ENCODE measurements at places on chromosomes 2 and 18. TPM values are rescaled to one million over a fixed set of nuclear protein-coding genes. Genes with fewer than 3 reads are reported as not detected.

- H3K36me3 ChIP-seq: no peaks in the 10 kb centered on the region
- no peaks in the 10 kb centered on the region for H3K4me1 ChIP-seq
- H3K4me3 ChIP-seq: no peak overlapping the region
- H3K27me3 ChIP-seq: no peaks in the 10 kb centered on the region
- DNase-seq: no peak
- no peak overlapping the region for H3K27ac ChIP-seq
Measured at GRCh38 chr2:126645211-126645618, 10.7 kb upstream of the GYPC start.

DNA sequence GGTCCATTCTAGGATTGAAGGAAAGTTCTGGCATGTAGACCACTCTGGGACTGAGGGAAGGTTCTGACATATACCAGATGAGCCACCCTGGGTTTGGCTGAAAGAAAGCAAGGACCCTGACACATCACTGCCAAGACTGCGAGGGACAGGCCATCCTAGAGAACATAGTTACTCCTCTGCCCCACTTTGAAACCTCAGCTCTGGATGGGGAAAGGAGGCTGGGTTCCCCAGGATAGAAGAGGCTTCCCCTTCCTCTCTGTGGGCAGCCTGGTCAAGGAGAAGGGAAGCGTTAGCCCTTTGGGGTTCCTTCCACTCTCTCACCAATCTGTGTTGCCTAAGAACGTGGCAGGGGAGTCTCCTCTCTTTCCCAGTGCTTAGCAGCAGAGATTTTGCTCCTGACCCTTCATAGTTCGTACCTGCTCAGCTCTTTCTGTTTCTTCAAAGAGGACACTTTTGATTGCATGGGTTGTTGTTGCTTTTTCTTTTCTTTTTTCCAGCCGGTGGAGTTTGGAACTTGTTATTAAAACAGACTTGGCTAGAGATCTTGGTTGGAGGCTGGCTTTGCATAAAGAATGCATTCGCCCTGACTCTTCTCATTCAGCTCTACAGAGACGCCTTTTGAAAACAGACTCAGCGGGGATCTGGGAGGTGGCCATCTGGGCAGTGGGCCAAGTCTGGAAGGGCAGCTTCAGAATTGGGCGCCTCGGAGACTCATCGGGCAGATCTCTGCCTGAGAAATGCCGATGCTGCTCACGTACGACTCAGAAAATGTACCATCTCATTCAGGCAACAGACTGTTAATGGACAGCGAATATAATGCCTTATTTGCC is 166.1 kb downstream of the CLIP4 start:
- H3K4me3 ChIP-seq: no peak overlapping the region
- peak; percentile 98 for DNase-seq
- peaks cover 34% of the 10 kb centered on the region for H3K4me1 ChIP-seq
- H3K27ac ChIP-seq: peak overlapping the region; percentile 73

The SKOR2 gene
- total RNA-seq: not detected

The FER1L5 gene
- 0.54 TPM for total RNA-seq

- DNase-seq: no peak
- H3K27me3 ChIP-seq: no peaks in the 10 kb centered on the region
- H3K4me3 ChIP-seq: no peak overlapping the region
- H3K36me3 ChIP-seq: no peaks in the 10 kb centered on the region
- H3K27ac ChIP-seq: no peak overlapping the region
- no peaks in the 10 kb centered on the region for H3K4me1 ChIP-seq
Measured at GRCh38 chr2:145680276-145680675, 1160.4 kb upstream of the ZEB2 start.

DNA sequence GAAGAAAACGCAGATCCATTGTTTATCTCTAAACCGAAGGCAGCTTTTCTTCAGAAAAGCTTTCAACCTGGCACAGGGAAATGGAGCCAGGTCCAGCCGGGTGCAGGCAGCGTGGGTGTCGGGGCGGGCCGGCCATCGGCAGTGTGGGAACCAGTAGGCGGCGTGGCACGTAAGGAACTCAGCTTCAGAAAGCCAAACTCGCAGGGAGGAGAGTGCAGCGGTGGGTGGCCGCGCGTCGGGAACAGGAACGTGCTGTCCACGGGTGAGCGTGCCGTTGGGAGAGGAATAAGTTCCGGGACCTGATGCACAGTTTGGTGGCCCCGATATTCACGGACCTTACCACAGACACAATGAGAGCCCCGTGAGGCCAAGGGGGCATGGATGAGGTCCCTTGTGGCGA is 270.4 kb downstream of the TWIST2 start:
- DNase-seq: no peak
- no peaks in the 10 kb centered on the region for H3K27me3 ChIP-seq
- no peak overlapping the region for H3K27ac ChIP-seq
- H3K4me1 ChIP-seq: no peaks in the 10 kb centered on the region

GRCh38 chr2:116490511-116491145 is 1323.9 kb upstream of the DDX18 start:
- no peak overlapping the region for H3K4me3 ChIP-seq
- no peak overlapping the region for H3K27ac ChIP-seq
- DNase-seq: no peak
- H3K4me1 ChIP-seq: no peaks in the 10 kb centered on the region
- no peaks in the 10 kb centered on the region for H3K36me3 ChIP-seq

GRCh38 chr2:188291617-188292347 is at the start of gene GULP1:
Gene GULP1, plus strand, starts transcription at chr2:188291874. Its CDS starts 185,829 bp downstream, at chr2:188477703.
- H3K4me3 ChIP-seq: peak within 1 kb of the TSS; percentile 67
- H3K27ac ChIP-seq: peak within 1 kb of the TSS; percentile 97
- peaks cover 6% of the 10 kb centered on the region for H3K4me1 ChIP-seq
- H3K27me3 ChIP-seq: no peaks in the 10 kb centered on the region

The KCMF1 gene
- total RNA-seq: 40.4 TPM

GRCh38 chr18:8860845-8861642 is 155.7 kb downstream of the MTCL1 start:
- H3K27me3 ChIP-seq: no peaks in the 10 kb centered on the region
- no peaks in the 10 kb centered on the region for H3K4me1 ChIP-seq
- H3K4me3 ChIP-seq: no peak overlapping the region
- H3K36me3 ChIP-seq: no peaks in the 10 kb centered on the region
- H3K27ac ChIP-seq: no peak overlapping the region

GRCh38 chr18:58473071-58473470 is 155.8 kb downstream of the ALPK2 start:
- no peak overlapping the region for H3K4me3 ChIP-seq
- H3K27me3 ChIP-seq: no peaks in the 10 kb centered on the region
- H3K4me1 ChIP-seq: no peaks in the 10 kb centered on the region
- H3K36me3 ChIP-seq: no peaks in the 10 kb centered on the region
- no peak overlapping the region for H3K27ac ChIP-seq

DNA sequence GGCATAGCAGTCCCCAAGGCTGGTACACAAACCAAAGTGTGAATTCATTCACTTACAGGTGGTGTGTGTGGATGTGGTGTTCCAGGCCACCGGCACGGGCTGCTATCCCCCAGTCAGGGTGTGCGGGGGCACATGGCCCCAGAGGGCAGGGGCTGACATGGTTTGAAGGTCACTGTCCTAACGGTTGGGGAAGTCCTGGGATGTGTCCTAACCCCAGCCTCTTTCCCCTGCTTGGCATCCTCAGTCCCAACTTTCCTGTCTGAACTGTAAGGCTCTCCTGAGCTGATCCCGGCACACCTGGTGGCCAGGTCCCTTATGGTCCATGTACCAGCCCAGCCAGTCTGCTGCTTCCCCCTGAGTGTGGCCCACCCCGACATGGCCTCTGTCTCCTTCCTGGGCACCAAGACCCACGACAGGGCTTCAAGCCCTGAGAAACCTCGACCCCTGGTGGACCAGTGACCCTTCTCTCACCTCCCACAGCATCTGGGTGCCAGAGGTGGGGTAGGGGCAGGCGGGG is 2.4 kb upstream of the TMEM185B start:
- H3K27me3 ChIP-seq: no peaks in the 10 kb centered on the region
- H3K27ac ChIP-seq: no peak overlapping the region
- H3K36me3 ChIP-seq: no peaks in the 10 kb centered on the region
- H3K4me1 ChIP-seq: peaks cover 21% of the 10 kb centered on the region
- no peak overlapping the region for H3K4me3 ChIP-seq
- no peak for DNase-seq

- DNase-seq: no peak
- no peaks in the 10 kb centered on the region for H3K27me3 ChIP-seq
- no peaks in the 10 kb centered on the region for H3K4me1 ChIP-seq
- no peak overlapping the region for H3K4me3 ChIP-seq
Measured at GRCh38 chr2:233965032-233965603, 47.9 kb downstream of the TRPM8 start.

The RTN4 gene
- total RNA-seq: 182 TPM
